ENCODE measurements at places on chromosomes 5 and 9. TPM values are rescaled to one million over a fixed set of nuclear protein-coding genes. Genes with fewer than 3 reads are reported as not detected.
A peak's percentile ranks its signal among the peaks of the same experiment; 100 is the strongest.

TLE1 gene
- 76.2 TPM for total RNA-seq

NUTM2F gene
- total RNA-seq = not detected

BARX1 gene
- not detected for total RNA-seq

HAPLN1 gene
- total RNA-seq = 0.42 TPM

PCDHGC3 gene
- 73.2 TPM for total RNA-seq

KCTD16 gene
- total RNA-seq = under 0.01 TPM

GRCh38 chr5:51566953-51567352 is 183.7 kb downstream of the ISL1 start:
- DNase-seq = no peak

GRCh38 chr5:50653946-50654345 is 12.5 kb upstream of the PARP8 start:
- no peak for DNase-seq

DNA sequence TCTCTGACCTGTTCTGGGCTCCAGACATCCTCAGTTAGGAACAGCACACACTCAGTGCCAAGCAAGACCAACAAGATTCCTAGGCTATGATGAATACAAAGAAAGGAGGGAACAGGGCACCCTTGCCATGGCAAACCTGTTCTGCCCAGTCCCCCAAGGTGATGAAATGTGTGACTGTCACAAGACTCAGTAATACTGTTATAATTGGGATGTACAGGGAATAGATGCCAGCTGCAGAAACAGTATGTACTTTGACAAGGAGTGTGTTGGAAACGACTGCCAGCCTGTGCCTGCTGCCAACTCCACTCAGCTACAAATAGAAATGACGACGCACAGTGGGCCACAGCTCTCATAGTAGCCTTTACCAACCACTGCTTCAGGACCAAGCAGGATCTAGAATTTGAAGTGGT is 453.0 kb downstream of the EFNA5 start:
- DNase-seq = no peak

DNA sequence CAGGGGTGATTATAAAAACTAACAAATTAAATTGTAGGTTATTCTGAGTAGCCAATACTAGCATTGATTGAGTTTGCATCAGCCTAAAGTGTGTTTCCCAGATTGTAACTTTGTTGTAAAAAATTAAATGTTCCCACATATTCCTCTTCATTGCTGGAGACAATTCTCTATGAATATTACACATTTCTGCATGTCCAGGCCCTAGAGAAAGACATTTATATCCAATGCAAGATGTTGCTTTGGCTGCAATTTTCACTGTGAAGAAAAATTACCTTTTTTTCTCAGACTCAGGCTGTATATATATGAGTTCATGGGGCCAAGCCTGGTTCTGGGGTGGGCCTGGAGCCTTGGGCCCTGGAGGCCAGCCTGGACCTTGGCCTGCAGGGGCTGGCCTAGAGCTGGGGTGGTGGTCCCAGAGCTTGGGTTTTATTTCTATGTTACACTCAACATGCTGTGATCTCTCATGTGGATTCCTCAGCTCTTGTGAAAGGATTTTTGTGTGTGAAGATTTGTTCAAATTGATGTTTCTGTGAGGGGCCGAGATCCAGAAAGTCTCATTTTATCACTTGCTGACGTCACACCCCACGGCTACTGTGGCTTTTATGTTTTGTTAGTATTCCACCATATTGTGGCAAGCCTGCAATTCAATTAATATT is 232.5 kb downstream of the SPATA31A1 start:
- DNase-seq = peak; percentile 92

- no peak for DNase-seq
These were observed 40.9 kb upstream of the IL17B start for GRCh38 chr5:149419859-149420544.

DNA sequence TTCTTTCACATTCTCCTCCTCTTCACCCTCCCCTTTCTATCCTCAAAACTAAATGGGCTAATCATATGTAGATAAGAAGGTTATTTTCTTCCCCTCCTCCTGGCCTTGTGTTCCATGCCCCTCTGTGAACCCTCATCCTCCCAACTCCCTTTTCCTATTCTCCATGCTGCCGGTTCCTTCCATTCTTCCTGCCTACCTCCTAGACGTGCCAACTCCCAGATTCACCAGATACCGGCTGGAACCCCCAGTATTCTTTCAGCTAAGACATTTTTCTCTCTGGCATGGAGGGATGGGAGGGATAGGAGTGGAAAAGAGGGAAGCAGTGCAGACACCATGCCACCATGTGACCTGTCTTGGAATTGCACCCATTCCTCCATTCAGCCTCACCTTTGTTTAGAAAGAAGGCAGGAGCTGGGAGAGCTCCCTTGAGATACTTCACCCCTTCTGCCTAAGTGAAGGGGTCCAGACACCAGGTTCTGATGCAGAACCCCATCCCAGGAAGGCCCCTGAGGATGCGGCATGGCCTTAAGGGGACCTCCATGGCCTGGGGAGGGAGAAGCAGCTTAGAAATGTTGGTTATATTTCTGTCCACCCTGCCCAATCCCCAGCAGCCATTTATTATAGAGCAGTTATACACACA is 4.8 kb downstream of the DNAJB5 start:
- peak; percentile 87 for DNase-seq

GRCh38 chr5:179588166-179588565 is 35.3 kb downstream of the HNRNPH1 start:
- DNase-seq = no peak

DNA sequence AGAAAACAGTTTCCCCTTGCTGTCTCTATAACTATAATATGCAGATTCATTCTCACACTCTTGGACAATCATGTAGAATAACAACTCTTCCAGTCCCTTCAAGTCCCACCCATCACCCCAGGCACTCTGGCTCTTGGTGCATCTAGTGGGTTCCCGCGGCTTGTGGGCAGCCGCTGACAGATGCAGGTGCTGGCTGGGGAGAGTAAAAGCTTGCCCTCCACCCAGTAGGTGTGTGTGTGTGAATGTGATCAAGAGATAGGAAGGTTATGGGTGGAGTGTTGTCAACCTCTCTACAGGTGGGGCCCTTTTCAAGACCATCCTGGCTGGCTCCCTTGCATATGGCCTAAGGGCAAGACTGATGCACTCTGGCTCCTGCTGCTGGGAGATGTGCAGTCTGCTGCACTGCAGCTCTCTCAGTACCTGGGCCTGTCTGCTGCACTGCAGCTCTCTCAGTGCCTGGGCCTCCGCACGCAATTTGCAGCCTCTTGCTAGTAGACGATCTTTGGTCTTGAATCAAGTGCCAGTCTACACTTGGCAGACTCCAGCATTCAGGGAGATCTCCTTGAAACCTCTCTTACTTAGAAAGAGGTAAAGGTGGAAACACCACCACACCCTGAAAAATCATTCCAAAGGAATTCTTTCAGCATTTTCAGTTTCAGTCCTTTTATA is 189.7 kb upstream of the GDNF start:
- DNase-seq = peak; percentile 84

DNA sequence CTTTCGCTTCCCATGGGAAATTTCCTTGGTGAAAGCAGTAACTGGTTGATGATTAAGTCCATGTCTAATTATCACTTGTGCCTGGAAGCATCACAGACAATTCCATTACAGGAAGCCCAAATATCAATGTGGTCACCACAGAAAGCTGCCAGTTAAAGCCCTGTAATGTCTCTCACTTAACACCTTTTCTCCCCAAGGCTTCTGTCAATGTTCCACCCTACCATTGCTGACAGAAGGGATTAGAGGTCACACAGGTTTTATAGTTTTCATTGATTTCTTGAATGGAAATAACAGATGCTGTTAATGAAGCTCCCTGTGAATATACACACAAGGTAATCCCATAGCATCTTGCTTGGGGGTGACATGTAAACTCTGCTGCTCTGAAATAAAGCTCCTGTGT is 279.2 kb downstream of the COX7C start:
- DNase-seq = no peak

GRCh38 chr5:170633235-170634081 is 129.6 kb downstream of the KCNIP1 start:
- DNase-seq = no peak

DNA sequence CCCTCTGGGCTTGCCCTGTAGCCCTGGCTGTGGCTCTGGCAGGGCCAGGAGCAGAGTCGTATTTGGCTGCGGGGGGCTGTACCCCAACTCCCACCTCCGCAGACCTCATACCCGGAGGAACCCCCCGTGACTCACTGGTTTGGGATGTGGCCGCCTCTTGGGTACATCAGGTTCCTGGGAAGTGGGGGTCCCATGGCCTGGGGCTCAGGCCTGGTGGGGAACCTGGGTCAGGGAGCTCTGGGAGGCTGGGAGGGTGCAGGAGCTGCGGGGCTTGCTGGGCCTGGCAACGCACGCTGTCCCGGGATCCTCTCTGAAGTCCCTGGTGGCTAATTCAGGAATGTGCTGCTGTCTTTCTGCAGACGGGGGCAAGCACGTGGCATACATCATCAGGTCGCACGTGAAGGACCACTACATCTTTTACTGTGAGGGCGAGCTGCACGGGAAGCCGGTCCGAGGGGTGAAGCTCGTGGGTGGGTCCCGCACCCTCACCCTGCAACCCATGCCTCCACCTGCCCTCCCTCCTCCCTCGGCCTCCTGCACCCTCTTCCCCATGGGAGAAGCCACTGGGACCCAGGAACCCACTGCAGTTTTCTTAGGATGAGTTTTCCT is 2.4 kb downstream of the LCN1 start:
- DNase-seq = no peak

- no peak for DNase-seq
These were observed 14.2 kb upstream of the PTGS1 start for GRCh38 chr9:122356627-122357026.

DNA sequence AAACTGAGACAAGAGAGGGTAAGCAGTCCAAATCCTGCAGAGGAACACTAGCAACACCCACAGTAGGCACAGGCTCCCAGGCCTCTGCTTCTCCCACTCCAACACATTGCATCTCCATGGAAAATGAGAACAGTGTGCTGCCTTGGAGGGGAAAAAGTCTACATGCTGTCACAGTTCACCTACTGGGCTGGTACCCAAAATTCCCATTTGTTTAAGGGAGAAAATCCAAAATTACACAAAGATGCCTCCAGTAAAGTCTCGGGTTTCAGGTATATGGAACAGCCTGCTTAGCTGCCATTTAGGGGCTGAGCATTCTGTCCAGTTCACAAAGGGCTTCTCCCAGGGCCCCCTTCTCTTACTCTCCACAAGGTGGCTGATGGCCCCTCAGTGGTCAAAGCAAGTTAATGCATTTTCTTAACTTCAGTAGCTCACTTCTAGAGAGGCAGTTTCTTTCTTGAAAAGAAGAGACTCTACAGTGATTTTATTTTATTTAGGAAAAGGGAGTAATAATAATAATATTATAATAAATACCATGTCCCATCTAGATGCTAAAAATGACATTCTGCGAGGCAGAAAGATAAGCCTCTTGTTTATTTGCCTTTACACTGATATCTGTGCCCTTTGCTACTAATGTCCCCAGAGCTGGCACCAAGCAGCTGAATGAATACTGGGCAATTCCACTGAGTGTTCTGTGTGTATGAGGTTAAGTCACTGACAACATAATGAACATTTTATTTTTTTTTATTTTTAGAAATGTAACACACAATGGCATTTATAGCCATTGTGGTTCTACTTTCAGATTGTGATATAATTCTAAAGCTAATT is 89.4 kb downstream of the RGS7BP start:
- no peak for DNase-seq

GRCh38 chr9:19568946-19569345 is 160.1 kb downstream of the ACER2 start:
- no peak for DNase-seq

DNA sequence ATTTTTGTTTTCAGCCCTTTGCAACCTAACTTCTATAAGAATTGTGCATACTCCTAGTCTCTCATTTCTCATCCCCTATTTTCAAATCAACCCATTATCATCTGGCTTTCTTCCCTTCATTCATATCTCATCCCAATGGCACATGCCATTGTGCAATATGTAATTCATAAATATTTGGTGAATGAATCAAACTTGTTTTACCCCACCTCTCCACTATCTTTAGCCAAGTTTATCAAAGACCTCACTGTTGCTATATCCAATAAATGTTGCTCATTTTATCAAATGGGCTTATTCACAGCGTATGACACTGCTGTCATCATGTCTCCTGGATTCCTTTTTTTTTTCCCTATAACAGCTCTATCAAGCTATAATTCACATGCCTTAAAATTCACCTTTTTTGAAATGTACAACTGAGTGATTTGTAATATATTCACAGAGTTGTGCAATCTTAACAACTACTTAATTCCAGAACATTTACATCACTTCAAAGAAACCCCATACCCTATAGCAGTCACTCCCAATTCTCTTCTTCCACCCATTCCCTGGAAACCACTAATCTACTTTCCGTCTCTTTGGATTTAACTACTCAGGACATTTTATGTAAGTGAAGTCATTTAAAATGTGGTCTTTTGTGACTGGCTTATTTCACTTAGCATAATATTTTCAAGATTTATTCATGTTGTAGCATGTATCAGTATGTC is 214.4 kb upstream of the PAPPA start:
- no peak for DNase-seq
